ENCODE measurements at places on chromosomes 7 and 10.
A peak's percentile ranks its signal among the peaks of the same experiment; 100 is the strongest.

DNA sequence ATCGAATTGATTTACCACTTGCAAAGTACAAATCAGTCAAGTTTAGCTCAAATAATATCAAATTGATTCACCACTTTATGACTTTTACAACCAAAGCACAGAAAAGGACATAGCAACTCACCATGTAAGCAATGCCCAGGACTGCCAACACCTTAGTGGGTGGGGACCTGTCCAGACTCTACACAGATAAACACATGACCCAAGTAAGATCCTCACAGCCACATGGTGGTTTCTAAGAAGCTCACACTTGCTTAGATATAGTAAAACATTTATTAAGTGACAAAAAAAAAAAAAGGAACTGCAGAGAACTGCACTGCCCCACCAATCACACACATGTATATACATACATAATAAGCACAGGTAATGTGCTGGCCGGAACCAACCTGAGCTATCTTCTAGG lies 116.2 kb downstream of the SLC25A13 start:
- no peak for DNase-seq

DNA sequence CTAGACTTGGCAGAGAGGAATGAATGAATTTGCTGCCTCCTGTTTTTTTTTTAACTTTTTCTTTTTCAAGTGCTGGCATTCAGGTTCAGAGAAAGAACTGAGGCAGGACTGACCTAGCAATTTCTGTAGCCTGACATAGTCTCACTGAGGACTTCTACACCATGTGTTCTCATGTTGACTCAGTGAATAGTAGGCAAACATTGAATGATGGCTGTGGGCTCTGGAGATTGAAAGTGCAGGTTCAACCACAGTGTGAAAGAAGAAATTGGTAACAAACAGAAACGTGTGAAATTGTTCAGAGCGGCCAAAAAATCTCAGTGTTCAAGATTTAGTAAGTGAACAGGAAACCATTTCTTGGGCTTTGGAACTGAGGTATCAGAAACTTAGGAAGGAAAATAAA lies 322.4 kb upstream of the GHITM start:
- no peak for DNase-seq

GRCh38 chr7:3960050-3960763 lies 659.2 kb downstream of the SDK1 start:
- no peak for DNase-seq

DNA sequence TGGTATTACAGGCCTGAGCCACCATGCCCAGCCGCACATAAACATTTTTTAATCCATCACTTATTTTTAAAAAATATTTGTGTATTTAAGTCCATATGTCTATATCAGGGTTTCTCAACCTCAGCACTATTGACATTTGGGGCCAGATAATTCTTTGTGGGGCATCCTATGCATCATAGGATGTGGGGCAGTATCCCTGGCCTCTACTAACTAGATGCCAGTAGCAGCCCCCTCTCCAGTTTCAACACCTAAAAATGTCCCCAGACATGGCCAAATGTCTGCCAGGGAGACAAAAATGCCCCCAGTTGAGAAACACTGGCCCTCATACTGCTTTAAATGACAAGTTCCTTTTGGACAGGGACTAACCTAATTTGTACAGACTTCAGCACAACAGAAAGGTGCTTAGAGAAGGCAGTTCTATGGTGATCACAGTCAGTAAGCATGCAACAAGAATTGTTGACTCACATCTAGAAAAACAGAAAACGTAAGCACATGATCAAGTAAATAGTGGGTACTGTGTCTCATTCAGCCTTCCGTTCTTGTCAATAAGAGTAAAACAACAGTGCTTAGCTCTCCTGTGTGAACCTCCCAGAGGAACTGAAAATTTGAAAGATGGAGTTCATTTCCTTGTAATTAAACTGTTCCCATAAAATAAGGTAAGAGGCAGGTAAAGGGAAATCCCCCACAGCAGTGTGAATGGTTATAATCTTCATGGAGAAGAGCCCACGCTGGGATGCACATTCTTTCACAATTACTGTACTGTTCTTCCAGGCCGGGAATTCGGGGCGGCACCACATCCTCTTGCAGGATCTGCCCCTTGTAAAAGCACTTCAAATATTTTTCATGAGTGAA lies 17.3 kb upstream of the ADRB1 start:
- DNase-seq = no peak

DNA sequence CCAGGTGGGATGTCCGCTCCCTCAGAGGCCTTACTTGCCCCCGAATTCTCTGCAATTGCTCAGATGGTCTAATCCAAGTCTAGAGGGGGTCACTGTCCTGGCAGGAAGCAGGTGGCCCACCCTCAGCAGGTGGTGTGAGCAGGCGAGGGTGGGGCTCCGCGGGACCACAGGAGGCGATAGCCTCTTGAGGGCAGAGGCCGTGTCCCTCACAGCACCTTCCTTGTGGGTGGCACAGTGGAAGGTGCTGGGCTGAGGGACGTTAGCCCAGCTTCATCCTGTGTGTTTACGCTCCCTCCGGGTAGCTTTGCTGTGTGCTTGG lies 38.3 kb upstream of the INPP5A start:
- DNase-seq = no peak

GRCh38 chr7:41125343-41125742 lies 577.5 kb downstream of the INHBA start:
- no peak for DNase-seq

DNA sequence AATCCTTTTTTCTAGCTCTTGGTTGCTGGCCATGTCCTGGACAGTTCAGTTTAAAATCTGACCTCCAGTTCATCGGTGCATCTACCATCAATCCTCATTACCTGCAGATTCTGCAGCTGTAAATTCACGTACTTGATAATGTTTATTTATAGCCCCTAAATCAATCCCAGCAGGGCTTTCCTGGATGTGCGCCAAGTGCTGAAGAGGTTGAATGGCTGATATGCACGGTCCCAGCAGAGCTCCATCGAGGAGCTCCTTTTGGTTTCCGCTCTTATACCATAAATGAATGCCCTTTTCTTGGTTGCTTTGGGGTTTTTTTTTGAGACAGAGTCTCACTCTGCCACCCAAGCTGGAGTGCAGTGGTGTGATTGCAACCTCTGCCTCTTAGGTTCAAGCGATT lies 91.2 kb upstream of the CCZ1B start:
- DNase-seq = no peak

DNA sequence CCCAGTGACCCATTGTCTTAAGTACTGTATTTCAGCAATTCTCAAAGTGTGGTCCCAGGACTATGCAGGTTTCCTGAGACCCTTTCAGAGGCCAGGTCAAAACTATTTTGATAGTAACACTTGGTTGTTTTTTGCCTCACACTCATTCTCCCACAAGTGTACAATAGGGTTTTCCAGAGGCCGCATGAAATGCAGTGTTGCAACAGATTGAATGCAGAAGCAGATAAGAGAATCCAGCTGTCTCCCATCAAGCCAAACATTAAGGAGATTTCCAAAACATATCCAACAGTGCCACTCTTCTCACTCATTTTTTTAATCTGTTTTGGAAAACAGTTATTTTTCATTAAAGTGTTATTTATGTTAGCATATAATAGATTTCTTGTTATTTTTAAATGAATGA lies 20.0 kb downstream of the VKORC1L1 start:
- no peak for DNase-seq

DNA sequence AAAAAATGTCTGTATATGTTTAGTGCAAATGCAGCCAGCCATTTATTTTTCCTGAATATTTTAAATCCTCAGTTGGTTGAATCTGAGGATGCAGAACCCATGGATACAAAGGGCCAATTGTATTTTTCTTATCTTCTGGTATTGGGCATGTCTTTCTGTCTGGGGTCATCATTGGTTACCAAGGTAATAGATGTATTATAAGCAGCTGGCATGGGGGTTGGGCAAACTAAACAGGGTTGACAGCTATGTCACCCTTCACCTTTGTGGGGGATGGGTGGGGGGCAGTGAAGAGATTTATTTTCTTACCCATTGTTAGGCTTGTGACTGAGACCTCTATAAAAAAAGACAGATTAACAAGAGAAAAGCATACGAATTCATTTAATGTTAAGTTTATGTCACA lies 38.8 kb downstream of the CDHR3 start:
- no peak for DNase-seq

- no peak for DNase-seq
Observed at GRCh38 chr7:112866424-112866823, 76.2 kb upstream of the TMEM168 start.

DNA sequence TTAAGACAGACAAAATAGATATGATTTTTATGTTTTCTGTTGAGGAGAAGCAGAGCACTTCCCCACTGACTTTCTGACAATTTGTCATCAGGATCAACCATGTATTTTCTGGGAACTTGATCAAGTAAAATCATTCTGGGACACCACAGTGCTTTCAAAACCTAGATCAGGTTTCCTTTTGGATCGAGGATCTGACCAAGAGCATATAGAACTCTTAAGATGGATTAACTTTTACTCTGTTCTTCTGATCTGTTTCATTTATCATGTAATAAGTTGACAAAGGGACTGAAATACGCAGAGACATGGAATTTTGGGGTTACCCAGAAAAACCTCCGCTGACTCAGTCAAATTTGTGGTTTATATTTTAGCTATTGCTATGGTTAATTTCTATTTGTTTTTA lies 136.0 kb upstream of the WNT16 start:
- DNase-seq = no peak

DNA sequence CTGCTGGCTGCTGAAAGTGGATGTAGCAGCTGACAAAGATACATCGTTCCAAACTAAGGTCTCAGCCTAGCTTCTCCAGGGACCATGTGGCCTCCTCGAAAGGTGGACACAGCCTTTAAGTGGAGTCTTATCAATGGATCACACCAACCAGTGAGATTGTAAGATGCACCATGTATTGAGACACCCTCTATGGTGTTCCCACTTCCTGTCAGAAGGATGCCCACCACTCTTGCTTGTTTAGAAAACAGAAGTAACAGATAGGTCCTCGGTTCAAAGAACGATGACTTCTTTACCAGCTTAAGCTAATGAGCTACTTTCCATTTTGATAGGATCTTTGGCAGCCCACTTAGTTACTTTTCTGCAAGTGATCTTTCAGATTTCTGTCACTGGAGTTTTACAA lies 34.3 kb downstream of the SLC25A13 start:
- DNase-seq = no peak

GRCh38 chr10:128835361-128835760 lies 631.7 kb upstream of the MGMT start:
- DNase-seq = no peak

GRCh38 chr10:5551531-5552375 lies 27.0 kb downstream of the CALML3 start:
- DNase-seq = no peak

DNA sequence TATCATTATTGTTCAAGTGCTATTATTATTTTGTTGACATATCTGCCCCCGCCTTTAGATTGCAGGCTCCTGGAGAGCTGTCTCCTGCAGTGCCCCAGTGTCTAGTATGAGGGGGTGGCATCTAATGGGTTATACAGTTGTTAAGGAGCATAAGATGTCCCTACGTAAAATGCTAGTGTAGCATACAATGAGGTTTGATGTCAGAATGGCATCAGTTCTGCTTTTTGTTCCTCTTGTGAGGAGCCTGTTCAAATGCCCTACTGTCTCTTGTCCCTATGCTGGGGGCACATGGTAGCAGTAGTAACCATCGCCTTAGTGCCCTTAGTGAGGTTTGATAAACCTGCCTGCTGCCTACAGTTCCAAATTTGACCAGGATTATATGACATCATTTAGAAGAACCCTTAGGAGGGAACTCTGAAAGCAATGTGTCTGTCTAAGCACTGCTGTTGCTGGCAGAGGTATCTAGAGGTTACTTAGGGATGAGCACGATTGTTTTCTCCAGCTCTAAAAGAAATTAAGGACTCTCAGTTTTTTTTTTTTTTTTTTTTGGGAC lies 9.7 kb downstream of the CREM start:
- DNase-seq = no peak

- DNase-seq = no peak
Observed at GRCh38 chr10:24982319-24983112, 30.1 kb upstream of the PRTFDC1 start.

DNA sequence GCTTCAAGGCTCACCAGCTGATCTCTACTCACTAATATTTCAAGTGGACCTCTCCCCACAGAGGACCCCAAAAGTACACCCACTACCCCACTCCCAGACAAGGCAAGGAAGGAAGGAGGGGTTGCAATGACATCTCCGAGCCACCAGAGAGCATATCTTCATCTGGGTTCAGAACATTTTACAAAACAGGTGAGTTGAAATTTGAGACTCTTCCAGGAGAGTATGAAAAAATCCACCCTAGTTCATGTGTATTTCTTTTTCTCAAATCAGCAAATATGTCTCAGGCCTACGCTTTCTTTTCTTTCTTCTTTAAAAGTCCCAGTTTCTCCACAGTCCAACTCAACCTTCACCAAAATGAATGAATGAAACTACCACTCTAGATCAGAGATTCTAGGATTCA lies 61.9 kb downstream of the SGMS1 start:
- DNase-seq = no peak

- peak; percentile 55 for DNase-seq
Observed at GRCh38 chr7:140924019-140924820, 509 bp downstream of the BRAF start.

- DNase-seq = no peak
Observed at GRCh38 chr10:71594934-71595571, 124.5 kb downstream of the C10orf105 start.

DNA sequence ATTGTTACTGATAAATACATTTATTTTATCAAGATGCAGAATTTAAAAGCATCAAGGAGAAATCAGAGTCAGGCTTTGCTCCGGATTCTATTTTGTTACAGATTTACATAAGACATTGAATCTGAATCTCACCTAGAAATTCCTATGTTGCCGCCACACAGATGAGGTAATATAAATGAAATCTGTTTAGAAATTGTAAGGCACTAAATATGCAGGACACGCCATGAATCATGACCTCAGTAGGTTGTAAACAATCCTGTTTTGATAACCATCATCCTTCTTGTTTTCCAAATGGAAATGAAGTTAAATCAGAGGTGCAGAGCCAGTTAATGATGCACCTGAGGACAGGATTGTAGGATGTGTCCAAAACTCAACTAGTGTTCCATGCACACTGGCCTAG lies 778.0 kb downstream of the MAGI2 start:
- no peak for DNase-seq

DNA sequence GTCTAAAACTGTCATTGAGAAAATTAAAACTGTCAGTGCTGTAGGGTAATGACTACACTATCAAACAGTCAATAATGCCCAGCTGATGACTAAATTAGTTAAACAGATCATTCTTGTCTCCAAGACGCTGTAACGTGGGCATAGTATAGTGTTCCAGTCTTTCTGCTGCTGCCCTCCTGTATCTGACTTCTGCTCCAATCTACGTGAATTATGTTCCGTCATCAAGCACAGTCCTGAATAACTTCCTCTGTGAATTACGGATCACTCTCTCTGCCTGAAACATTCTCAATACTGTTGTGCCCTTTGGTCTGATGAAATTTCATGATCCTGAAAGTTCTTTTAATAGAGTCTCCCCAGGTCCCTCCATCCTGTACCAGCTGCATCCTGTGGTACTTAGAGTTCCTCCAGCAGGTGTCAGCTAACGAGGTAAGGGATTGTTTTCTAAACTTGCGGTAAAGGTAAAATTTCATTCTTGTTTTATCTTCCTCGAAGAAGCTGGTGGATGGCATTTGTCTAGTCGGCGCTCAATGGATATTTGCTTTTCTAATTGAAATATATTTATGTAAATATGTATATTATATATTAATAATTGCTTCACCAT lies 393.5 kb upstream of the ADARB2 start:
- DNase-seq = no peak

GRCh38 chr7:82050792-82051191 lies 280.9 kb upstream of the HGF start:
- no peak for DNase-seq

- no peak for DNase-seq
Observed at GRCh38 chr7:5452470-5452899, 28.9 kb upstream of the TNRC18 start.

- DNase-seq = peak; percentile 81
Observed at GRCh38 chr10:99619851-99620710, at the start of gene SLC25A28. Gene SLC25A28, minus strand, starts transcription at chr10:99620439. Its CDS starts 104 bp downstream, at chr10:99620335.
